ENCODE measurements at places on chromosomes 13 and 19.

DNA sequence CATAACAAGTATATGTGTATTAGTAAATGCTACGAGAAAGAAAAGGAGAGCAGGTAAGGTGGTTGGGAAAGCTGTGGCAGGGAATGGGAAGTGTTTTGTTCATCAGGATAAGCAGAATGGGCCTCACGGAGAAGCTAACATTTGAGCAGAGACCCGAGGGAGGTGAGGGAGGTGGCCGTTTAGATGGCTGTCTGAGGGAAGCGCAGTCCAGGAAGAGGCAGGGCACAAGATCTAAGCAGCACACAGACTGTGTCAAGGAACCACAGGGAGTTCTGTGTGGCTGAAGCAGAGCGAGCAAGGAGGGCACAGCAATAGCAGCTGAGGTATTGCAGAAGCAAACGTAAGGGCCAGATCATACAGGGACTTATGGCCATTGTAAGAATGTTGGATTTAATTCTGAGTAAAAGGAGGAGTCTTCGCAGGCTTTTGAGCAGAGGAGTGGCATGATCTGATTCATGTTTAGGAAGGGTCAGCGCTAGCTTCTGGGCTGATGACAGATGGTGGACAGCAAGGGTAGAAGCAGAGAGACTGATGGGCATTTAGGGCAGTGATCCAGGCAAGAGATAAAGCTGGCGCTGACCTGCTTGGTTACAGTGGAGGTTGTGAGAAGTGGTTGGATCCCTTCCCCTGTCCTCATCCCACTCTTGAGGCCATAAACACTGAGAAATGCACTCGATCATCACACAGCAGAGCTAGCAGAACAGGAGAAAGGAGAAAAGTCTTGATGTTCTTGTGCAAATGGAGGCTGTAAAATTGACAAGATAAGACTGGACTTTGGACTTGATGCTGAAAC is 199.9 kb downstream of the LACC1 start:
- DNase-seq: no peak

DNA sequence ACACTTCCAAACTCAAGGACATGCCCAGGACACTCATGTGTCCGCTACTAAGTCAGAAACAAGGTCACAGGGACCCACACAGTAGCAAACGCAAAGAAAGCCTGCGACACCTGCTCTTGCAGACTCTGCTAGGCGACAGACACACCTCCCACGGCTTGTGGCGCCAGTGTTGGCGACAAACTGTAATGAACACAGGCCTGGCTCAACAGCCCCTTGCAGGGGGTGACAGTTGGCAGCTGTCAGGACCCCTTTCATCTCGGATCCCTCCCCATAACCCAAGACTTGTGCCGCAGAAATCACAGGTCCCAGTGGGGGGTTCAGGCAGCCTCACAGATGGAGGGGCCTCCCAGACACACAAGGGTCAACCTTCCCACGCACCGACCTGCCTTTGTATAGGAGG is 364 bp downstream of the CKM start:
- no peak for DNase-seq

- no peak for DNase-seq
Observed at GRCh38 chr19:35901055-35901644, 810 bp upstream of the NFKBID start.

- DNase-seq: no peak
Observed at GRCh38 chr13:30737511-30738337, 2.4 kb downstream of the ALOX5AP start.

- no peak for DNase-seq
Observed at GRCh38 chr19:4620675-4621074, 18.6 kb upstream of the TNFAIP8L1 start.

- no peak for DNase-seq
Observed at GRCh38 chr13:112179421-112179820, 112.5 kb downstream of the SOX1 start.

- DNase-seq: no peak
Observed at GRCh38 chr19:23817519-23817918, 58.8 kb upstream of the ZNF681 start.

- no peak for DNase-seq
Observed at GRCh38 chr19:19637523-19638251, 5.8 kb downstream of the GMIP start.

- DNase-seq: no peak
Observed at GRCh38 chr19:6519289-6519688, 11.5 kb upstream of the TNFSF9 start.

DNA sequence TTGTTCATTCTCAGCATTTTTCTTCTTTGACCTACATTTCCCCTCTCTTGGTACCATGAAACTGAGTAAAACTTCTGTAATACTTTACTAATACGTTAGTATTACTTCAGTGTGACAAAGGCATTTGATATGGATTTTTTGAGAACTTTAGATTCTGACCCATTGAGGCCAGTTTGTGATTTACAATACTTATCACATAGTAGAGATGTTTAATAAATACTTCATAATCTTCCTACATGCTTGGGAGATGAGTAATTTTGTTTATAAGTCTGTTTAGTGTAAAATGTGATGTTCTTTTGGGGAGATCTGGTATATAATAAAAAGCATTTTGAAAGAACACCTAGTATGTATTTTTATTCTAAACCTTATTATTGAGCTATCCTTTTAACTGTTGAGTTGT is 29.7 kb downstream of the GTF2F2 start:
- no peak for DNase-seq

- DNase-seq: no peak
Observed at GRCh38 chr19:5048727-5049553, 80.0 kb downstream of the KDM4B start.

GRCh38 chr19:41521931-41522555 is 53.9 kb upstream of the CEACAM21 start:
- DNase-seq: no peak

- DNase-seq: no peak
Observed at GRCh38 chr13:67228031-67228430, 2.1 kb downstream of the PCDH9 start.

GRCh38 chr13:111909971-111910671 is 156.8 kb upstream of the SOX1 start:
- no peak for DNase-seq

DNA sequence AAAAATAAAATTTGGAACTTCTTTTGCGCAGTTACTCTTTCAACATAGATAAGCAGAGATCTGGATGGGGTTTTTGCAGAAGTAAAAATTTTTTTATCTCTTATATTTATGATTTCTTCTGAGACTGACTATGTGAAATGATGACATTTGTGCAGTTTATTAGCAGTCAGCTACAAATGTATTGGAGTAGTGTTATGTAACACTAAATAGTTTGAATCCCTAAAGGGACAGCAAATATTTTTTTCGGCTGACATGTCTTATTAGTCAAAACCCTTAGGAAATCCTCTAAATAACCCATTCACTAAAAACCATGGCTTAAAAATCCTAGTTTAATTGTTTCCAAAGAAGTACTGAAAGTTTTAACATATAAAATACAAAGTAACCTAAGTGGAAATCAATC is 48.0 kb upstream of the EDNRB start:
- DNase-seq: no peak

DNA sequence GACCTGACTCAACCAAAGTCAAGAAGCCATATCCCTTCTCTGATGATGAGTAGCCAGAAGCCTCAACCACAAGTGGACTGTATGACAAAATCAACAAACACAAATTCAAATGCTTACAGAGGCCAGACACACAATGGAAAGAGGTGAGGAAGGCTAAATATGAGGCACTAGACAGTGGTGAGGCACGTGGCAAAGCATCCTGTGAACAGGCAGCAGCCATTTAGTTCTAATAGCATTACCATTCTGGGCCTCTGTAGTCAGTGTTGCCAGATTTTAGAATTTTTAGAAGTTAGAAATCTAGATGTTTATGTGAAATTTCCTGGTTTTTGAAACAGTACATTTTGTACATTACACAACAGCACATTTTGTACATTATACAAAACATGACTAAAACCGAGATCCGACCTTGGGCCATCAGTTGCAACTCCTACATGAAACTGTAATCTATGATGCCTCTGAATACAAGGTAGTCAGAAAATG is 403.3 kb downstream of the COG6 start:
- DNase-seq: no peak

- DNase-seq: no peak
Observed at GRCh38 chr19:49489601-49490167, 2.3 kb downstream of the RPL13A start.

DNA sequence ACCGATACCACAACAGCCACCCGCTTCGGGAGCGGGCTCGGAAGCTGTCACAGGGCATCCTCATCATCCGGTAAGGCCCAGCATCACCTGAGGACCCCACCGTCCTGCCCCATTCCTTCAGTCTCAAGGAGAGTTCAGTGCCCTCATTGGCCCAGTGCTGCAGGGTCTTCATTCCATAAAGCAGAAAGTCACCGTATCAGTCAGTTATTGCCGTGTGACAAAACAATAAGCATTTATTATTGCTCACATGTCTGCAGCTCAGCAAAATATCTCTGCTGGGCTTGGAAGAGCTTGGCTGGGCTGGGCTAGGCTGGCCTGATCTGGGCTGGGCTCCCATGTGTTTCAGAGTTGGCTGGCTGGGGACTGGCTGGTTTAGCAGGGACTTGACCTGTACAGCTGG is 8.1 kb upstream of the MRI1 start:
- DNase-seq: no peak

DNA sequence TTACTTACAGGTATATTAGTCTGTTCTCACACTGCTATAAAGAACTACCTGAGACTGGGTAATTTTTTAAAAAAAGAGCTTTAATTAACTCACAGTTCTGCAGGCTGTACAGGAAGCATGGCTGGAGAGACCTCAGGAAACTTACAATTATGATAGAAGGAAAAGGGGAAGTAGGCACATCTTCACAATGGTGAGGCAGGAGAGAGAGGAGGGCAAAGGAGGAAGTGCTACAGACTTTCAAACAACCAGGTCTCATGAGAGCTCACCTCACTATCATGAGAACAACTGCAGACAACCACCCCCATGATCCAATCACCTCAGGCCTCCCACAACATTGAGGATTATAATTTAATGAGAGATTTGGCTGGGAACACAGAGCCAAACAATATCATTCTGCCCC is 511.7 kb downstream of the SLITRK6 start:
- DNase-seq: no peak

- no peak for DNase-seq
Observed at GRCh38 chr19:12996406-12997094, 1.3 kb downstream of the NFIX start.

DNA sequence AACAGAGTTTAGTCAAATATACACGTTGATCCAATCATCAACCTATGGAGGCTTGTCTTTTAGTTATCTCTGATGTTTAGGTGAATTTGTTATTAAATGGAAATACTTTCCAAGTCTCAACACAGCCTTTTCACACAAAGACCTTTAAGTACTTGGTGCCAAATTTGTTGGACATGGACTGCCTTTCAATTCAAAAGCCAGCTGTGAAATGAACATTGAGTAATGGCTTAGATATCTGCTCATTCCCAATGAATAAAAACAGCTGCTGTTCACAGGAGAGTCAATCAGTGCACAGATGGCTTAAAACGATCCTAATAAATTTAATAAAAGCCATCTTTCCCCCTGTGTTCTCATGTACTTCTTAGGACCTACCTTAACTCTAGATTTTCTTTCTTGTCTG is 19.9 kb upstream of the DHRS12 start:
- no peak for DNase-seq

GRCh38 chr13:68713394-68713793 is 1394.2 kb upstream of the ATXN8OS start:
- no peak for DNase-seq

DNA sequence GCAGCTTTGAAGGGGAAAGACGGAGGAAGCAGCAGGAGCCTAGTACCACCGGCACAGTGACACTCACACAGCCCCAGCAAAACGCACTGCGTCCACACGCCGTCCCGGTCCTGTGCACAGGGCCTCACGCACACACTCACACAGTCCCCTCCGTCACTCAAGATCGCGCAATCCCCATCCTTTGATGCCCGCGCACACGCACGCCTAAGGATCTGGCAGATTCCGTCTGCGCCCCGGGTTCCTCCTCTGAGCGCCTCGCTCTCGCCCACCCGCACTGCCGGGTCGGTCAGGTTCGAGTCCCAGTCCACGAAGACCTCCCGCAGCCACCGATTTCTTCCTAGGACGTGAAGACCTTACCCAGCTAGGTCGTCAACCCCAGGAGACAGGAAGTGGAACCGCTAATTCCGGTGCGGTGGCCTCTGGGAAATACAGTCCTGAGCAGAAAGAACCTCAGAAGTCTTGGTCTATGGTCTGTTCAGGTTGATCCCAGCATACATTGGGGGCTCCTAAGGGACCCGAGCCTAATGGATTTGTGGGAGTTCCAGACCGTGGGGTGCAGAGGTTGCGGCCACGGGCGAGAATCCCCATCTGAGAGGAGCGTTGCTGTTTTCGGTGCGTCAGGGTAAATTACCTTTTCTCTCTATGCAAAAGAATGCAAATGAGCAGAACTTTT is at the start of gene ZNF780B:
ZNF780B (minus strand) TSS at position 400 of the 673 bp plus-strand sequence. CDS start 5,899 bp downstream, outside the sequence.
- peak; percentile 48 for DNase-seq

DNA sequence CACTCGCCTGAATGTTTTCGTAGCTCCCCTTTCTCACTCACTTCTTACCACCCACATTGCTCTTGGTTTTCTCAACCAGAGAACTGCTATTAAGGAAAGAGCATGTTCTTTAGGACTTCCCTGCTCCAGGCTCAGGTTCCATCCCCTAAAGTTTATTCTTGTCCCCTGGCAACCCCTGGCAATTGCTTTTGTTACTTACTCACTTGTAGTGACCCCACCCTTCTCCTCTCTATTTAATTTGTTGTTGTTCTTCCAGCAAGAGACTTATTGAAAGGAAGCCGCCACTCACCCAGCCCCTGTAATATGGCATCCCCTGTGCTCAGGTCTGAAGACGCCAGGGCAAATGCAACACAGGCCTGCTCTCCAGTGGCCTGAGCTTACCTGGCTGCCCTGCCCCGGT is 233.7 kb upstream of the SOX21 start:
- DNase-seq: no peak

- no peak for DNase-seq
Observed at GRCh38 chr19:54525636-54526035, 23.0 kb downstream of the LAIR2 start.

GRCh38 chr19:44588771-44589112 is 24.6 kb upstream of the IGSF23 start:
- no peak for DNase-seq

- DNase-seq: no peak
Observed at GRCh38 chr13:26719356-26719945, 41.1 kb downstream of the GPR12 start.

DNA sequence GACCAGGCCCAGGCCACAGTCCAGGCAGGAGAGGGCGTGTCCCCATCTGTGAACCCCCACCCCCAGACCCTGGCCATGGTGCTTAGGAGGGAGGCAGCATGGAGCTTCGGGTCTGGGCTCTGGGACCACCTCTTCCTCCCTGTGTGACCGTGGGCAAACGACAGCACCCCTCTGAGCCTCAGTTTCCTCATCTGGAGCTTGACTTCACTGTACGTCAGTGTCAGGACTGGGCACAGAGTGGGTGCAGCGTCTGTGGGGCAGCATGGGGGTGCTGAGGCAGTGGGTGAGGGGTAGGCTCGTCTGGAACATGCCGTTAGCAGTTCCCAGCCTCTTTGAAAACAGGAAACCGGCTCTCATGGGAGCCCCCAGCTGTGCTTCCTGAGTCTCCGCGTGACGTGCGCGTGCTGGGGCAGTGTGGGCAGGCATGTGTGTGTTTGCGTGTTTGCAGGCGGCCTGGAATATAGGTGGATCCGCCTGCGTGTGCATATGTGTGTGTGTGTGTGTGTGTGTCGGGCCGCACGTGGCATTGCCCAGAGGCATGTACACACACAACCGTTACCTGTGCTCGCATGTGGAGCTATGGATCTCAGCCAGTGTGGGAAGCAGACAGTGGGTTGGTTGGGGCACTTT is 15.8 kb downstream of the ARRDC2 start:
- no peak for DNase-seq
